Ascending aorta (tissue), 2 donors: ENCODE measurements at places on chromosomes 7 and 10.

DNA sequence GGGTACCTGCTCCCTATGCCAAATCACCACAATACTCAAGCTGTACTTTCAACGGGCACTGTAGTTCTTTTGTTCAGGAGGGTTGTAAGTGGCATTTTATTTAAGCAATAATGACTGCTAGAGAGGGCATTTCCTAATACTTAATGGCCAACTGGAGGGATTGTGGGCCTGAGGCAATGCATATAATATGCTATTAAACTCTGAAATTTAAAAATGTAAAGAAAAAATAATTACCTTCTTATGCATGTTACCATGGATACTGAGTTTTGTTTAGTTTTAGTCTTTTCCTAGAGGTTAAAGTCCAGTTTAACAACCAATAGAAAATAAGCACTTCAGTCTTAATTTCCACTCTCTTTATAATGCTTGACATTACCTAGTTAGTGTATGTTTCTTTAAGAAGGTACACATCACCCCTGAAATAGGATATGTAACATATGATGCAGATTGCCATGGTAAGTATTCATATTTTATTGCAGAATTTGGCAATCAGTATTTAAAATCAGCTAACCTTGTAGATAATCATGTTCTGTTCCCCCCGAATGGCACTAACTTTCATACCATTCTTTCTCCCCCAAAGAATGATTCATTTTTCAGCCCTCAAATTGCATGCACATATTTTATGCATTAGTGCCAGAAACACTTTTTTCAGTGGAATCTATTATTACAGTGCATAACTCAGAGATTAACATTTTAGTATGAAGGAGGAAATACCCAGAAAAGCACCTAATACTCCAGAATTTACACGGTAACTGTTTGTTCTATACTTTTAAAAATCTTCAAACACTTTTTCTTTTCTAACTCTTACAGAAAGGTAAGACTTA lies 90.3 kb upstream of the ZNF438 start:
- DNase-seq: no peak

DNA sequence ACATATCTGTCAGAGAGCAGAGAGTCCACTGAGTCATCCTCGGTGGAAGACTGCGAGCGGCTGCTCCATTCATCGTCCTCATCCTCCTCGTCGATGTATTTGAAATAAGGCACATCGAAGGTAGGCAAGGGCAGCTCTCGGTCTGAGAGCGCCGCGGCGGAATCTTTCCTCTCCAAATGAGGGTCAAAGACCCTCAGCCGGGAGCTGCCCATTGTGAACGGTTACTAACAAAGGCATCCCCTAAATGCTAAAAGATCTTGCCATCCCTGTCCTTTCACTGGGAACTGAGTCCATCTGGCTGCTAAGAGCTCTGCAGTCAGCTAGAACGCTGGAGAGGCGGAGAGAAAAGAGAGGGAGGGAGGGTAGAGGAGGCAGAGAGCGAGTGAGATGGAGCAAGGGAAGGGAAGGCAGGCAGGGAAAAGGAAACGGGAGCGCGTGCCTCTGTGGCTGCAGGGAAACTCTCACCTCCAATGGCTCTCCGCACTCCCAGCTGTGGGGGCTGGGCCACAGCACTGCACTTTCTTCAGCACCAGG lies 163.4 kb downstream of the RAPGEF5 start:
- DNase-seq: peak; percentile 69

DNA sequence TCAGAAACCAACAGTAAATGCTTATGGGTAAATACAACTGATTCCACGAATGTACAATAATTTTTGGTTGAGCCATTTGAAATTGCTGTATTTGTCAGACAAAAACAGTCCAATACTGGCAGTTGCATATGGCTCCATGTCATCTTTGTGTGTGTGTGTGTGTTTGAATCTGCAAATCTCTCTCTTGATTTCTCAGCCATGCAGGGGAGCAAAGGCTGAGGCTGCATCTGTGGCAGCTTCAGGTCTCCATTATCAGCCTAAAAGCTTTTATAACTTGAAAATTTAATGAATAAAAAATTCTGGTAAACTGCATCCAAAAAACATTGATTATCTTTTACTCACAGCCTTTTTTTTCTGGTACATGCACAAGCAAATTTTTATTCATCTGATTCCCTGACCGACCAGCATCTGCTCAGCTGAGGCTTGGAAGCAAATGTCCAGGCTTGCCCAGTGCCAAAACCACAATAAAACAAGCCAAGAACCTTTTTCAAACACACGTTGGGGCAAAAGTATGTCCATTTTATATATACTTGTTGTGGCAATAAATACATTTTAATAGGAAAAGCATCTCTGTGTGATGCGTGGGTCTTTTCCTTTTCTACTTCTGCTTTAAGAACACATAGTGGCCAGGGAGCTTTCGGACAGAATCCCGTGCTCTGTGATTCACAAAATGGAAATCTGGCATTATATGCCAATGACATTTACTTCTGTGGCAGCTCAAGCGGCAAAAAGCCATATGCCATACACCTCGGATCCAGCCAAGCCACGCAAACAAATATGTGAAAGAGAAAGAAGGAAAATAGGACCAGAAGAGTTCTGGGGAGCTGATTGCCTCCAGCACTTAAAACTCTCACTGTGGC lies 275.6 kb upstream of the AOAH start:
- DNase-seq: no peak

- DNase-seq: no peak
Observed at GRCh38 chr7:46468753-46469356, 547.8 kb upstream of the IGFBP3 start.
